ENCODE measurements at places on chromosomes 2 and 18. TPM values are rescaled to one million over a fixed set of nuclear protein-coding genes. Genes with fewer than 3 reads are reported as not detected.

GRCh38 chr2:127860130-127860529 lies 2.2 kb upstream of the POLR2D start:
- DNase-seq, result no peak
- H3K27ac ChIP-seq, result no peak overlapping the region
- H3K4me1 ChIP-seq, result peaks cover 31% of the 10 kb centered on the region

The SLC8A1 gene
- total RNA-seq, result 0.45 TPM

The WNT6 gene
- not detected for total RNA-seq

GRCh38 chr18:29418136-29418535 lies 1241.2 kb upstream of the CDH2 start:
- no peak overlapping the region for H3K27ac ChIP-seq
- H3K4me1 ChIP-seq, result no peaks in the 10 kb centered on the region
- DNase-seq, result no peak
- H3K36me3 ChIP-seq, result no peaks in the 10 kb centered on the region

The IL36RN gene
- not detected for total RNA-seq

DNA sequence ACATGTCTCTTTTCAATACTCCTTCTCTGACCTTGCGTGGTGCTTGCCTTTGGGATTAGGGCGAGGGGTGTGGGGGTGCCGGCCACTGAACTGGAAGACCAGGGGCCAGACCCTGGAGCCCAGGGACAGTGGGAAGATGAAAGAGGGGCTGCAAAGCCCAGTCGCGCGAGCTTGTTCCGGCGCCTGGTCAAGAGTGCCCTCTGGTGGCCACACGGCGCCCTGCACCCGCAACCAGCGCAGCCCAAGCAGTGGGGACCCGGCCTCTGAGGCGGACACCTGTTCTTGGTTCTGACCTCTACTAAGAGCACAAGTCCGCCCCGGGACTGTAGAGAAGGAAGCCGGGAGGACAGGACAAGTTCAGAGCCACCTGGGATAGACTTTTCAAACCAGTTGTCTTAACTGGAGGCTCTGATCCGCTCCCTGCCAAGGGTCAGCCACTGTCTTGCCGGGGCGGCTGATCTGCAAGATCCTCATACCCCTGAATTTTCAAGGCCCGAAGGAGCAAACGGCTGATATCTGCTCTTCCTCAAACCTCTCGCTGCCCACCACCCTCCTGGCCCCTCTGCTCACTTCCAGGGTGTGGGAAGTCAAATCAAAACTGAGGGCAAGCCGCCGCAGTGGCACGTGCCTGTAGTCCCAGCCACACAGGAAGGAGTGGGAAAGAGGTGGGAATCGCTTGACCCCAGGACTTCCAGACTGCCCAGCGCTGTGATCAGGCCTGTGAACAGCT lies 14.9 kb upstream of the MSH6 start:
- H3K4me3 ChIP-seq, result peak overlapping the region; percentile 37
- no peak overlapping the region for H3K27ac ChIP-seq
- H3K4me1 ChIP-seq, result peaks cover 8% of the 10 kb centered on the region
- peaks cover 3% of the 10 kb centered on the region for H3K27me3 ChIP-seq
- H3K36me3 ChIP-seq, result no peaks in the 10 kb centered on the region
- peak; percentile 74 for DNase-seq

GRCh38 chr2:3212984-3213383 lies 164.6 kb downstream of the EIPR1 start:
- no peak overlapping the region for H3K4me3 ChIP-seq
- peaks cover 14% of the 10 kb centered on the region for H3K4me1 ChIP-seq
- H3K27ac ChIP-seq, result no peak overlapping the region
- DNase-seq, result no peak
- H3K27me3 ChIP-seq, result no peaks in the 10 kb centered on the region

The SERPINB4 gene
- not detected for total RNA-seq
